Hippocampal formation (tissue), 2 donors: ENCODE measurements at places on chromosomes 3 and 15.
A peak's percentile ranks its signal among the peaks of the same experiment; 100 is the strongest.

- DNase-seq = peak; percentile 13
Measured at GRCh38 chr3:175208326-175208725, 349.2 kb downstream of the NAALADL2 start.

GRCh38 chr3:72820415-72820814 lies 27.8 kb downstream of the SHQ1 start:
- DNase-seq = no peak

GRCh38 chr3:126684218-126684751 lies 19.8 kb upstream of the CHCHD6 start:
- no peak for DNase-seq

GRCh38 chr3:145807990-145808389 lies 353.0 kb downstream of the PLOD2 start:
- DNase-seq = no peak

DNA sequence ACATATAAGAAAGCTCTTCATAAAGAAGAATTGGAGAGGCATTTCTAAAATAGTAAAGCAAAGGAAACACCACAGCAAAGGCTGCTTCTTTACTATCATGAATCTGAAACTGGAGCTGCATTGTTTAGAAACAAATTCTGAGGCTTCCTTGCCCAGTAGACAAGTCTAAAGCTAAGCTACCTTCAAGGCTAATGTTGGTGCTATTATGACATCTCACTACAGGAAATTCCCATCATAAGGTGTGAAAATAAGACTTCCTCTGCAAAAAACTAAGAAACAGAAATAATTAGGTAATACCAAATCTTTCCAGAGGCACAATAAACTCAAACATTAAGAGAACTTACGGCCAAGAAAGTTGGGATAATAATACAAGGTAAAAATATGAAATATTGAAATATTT lies 89.9 kb upstream of the P3H2 start:
- DNase-seq = no peak

DNA sequence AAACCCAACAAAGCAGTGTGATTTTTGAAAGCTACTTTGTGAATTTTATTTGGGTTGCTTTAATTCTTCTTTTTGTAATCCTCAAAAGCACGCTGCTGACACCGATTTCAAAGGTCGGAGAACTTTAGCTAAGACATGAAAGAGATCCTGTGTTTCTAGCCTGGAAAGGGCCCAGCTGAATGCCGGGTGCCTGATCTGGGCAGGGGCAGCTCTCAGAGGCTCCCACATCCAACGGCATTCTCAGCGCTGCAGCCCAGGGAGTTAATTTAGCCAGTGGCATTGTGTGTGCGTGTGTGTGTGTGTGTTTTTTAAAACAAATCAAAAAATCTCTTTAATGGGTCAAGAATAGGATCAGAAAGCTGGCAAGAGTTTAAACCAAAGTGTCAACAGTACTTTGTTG lies 6.6 kb downstream of the RBP1 start:
- peak; percentile 59 for DNase-seq

DNA sequence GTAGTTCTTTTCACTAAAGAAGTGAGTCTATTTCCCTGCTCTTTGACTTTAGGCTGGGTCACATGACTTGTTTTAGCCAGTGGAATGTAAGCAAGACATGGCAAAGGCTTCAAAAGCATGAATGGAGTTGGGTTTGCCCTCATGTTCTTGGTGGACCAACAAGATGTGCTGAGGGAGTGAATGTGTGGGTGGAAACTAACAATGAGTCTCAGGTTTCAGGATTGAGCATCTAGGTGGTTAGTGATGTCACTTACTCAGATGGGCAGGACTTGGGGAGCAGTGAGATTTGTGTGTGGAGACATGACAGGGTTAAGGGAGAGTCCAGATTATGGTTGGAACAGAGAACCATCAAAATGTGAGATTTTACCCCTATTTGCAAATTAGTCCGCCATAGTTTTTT lies 181.4 kb upstream of the UBE2E1 start:
- no peak for DNase-seq

- no peak for DNase-seq
Measured at GRCh38 chr3:188789251-188789650, 382.5 kb upstream of the TPRG1 start.

DNA sequence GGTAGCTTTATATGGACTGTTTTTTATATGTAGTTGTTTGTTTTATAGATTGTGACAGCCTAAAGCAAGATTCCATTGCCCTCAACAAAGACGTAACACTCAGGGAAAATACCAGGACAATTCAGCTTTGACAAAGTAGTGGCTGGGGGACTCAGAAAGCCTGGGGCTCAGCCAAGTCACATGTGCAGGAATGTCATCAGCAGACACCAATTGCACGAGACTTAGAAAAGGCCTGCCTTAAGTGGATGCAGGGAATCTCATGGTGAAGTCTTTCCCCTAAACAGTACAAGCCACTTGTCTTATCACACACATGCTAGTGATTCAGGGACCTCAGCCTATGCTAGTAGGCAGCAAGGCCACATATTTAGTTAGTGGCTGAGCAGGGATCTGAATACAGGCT lies 381.8 kb upstream of the THBS1 start:
- no peak for DNase-seq

DNA sequence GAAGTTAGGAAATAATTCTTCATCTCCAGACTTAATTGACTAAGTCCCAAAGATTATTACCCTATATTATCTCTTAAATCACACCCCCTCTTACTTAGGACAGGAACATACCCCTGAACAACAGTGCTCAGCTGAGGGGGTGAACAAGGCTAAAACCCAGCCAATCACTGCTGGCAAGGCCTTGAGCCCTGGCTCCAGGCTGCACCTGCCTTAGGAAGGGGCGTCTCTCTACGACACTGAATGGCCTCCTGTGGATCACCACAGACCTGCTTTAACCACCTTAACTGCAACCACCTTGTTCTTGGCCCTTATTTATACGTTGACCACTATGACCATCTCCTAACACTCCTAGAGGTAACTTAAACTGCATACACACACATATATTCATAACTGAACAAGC lies 267.4 kb upstream of the THBS1 start:
- no peak for DNase-seq

DNA sequence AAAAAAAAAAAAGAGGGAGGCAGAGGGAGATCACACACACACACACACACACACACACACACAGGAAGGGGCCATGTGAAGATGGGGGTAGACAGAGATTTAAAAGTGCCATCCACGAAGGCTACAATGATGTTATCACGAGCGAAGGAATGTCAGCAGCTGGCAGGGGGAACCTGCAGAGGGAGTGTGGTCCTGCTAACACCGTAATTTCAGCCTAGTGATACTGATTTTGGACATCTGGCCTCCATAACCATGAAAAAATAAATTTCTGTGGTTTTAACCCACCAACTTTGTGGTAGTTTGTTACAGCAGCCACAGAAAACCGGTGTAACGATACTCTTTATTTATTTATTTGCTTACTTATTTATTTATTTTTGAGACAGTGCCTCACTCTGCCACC lies 76.0 kb downstream of the TMCO5A start:
- no peak for DNase-seq

DNA sequence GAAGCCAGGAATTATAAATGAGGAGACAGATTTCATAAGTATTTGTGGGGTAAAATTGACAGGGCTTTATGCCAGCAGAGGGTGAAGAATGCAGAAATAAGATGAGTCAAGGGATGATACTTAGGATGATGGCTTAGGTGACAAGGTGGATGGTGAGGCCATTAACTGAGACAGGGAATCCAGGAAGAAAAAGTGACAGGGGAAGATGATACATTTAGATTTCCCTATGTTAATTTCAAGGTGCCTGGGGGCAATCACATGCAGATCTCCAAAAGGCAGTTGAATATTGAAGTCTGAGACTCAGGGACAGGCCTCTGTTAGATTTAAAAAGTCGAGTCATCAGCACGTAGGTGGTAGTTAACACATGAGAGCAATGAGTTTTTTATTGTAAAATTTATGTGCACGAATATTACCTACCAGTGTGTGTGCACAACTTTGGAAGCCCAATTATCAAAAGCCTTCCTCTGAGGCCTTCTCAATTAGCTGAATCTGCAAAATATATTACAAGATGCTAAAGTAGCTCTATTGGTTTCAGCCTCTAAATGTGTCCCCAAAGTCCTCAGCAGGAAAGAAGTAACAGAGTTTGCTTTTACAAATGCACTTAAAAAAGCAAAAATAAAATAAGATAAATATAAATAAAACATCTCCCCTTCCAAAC lies 67.9 kb upstream of the CHL1 start:
- no peak for DNase-seq

GRCh38 chr3:47017504-47018268 lies 38.2 kb downstream of the NBEAL2 start:
- no peak for DNase-seq

GRCh38 chr3:193704431-193704830 lies 111.4 kb downstream of the OPA1 start:
- no peak for DNase-seq

DNA sequence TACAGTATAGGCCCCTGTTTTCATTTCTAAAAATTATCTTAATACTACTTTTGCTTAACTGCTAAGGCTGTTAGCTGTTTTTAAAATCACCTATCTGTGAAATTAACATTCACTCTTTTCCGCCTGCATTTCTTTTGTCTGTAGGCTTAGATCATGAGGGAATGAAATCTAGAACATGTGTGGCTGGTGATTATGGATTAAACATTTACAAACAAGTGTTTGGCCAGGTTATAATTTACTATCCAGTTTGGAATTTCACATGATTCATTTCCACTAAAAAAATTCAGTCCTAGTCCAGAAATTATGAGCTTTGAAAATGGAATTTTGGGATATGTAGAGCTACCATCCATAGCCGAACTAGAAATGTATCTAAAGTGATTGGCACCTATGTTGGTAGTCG lies 39.1 kb downstream of the GOLM2 start:
- DNase-seq = no peak

GRCh38 chr3:49647741-49648140 lies 26.4 kb upstream of the APEH start:
- DNase-seq = no peak

- DNase-seq = no peak
Measured at GRCh38 chr3:109242187-109242523, 74.2 kb downstream of the DPPA2 start.

GRCh38 chr15:44199393-44199792 lies 4.3 kb upstream of the FRMD5 start:
- no peak for DNase-seq

GRCh38 chr15:32119694-32120330 lies 89.5 kb downstream of the CHRNA7 start:
- DNase-seq = no peak

- no peak for DNase-seq
Measured at GRCh38 chr15:71634820-71635560, 175.4 kb upstream of the NR2E3 start.

GRCh38 chr3:134027631-134028030 lies 2.1 kb downstream of the SLCO2A1 start:
- DNase-seq = no peak

DNA sequence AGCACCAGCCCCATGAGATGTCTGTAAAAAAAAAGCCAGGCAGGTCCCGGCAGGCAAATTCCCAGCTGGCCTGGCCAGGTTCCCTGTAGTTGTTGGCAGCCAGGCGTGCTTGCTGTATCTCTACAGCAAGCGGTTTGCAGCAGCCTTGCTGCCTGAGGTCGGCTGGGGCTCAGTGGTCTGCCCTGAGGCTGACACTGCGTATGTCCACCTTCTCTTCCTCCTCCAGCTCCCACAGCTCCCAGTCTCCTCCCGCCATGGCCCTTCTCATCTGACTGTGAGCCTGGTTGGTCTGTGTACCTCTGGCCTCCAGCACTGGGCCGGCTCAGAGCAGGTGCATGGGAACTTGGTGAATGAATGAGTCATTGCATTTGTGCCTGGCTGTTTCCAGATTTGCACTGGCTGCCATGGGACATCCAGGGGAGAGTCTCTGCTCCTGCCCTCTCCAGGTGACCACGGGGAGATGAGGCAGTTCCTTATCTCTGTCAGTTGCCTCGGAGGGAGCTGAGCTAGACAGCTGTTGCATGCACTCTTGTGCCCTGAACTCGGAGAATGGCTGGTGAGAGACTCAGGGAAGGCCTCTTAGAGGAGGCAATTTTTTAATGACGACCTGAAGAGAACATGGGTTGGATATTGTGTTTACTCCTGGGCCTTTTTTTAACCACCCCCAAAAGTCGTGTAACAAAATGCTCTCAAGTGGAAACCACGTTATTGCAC lies 43.0 kb downstream of the SPSB4 start:
- DNase-seq = no peak

GRCh38 chr15:89398896-89399237 lies 64.2 kb upstream of the POLG start:
- no peak for DNase-seq

DNA sequence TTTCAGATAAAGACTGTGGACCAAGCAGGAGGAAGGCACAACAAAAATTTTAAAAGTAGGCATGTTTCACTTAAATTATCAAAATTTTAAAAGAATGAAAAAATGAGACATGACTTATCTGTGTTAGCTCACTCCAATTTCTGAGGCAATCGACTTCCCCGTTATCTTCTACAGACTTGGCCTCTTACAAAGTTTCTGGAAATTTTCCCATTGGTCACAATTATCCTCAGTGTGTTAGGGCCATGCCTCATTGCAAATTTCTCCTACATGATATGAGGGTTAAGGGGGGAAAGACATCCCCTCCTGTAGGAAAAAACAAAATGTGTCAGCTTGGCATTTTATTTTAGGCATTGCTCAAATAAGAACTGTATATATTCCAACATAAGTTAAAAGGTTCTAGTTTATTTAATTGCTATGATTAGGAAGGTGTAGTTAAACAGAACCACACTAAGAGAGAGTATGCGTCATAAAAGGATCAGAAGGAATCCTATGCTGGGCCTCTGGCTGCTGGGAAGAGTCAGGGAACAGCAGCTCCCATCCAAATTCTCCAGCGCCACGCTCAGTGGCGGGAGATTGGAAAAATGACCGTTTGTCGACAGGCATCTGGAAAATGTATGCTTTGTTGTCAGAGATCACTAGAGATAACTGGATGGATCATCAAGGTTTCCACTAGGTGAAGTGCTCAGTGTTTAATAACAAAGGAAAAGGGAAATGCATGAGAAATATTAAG lies 463.6 kb upstream of the NR2F2 start:
- no peak for DNase-seq

GRCh38 chr3:142148044-142148791 lies 1.1 kb downstream of the TFDP2 start:
- peak; percentile 16 for DNase-seq

DNA sequence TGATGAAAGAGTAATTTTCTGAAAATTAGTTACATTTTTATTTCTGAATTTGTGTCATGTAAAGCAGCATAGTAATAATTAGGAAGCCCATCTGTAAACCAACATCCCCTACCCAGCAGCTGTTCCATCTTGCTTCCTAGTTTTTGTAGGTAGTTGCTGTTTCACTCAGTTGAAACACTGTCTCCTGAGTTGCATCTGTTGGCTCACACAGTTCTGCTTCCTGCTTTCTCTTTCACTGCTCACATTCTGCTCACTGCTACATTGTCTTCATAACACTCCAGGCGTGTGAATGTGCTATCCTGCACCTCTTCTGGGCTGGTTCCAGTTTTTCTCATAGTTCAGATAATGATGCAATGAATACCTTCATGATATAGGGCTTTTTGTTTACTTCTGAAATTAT lies 123.4 kb downstream of the EPHB1 start:
- no peak for DNase-seq
